Stimulated activated CD4-positive, alpha-beta T cell treated with anti-CD3 and anti-CD28 coated beads, Interleukin-15, amount 100 ng/mL, for 1 hour (primary cell): ENCODE measurements at places on chromosomes 5 and 9.

GRCh38 chr9:38347946-38348345 is 44.6 kb upstream of the ALDH1B1 start:
- DNase-seq = no peak

DNA sequence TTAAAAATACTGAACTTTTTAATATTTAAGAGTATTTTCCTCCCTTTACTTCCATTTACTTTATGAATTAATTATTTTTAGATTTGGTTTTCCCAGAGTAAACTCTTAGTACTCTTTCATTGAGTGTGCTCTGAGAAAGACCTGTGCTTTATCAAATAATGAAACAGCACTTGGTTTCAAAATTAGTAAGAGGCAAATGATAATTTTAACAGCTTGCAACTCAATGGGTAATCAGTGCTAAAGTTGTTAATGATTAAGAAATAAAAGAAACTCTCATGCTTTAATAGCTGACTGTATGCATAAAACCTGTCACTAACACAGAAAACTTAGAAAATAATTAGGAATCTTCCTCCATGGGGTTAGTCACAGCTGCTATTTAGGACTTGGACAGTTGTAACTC is 244.4 kb downstream of the RFX3 start:
- DNase-seq = no peak

DNA sequence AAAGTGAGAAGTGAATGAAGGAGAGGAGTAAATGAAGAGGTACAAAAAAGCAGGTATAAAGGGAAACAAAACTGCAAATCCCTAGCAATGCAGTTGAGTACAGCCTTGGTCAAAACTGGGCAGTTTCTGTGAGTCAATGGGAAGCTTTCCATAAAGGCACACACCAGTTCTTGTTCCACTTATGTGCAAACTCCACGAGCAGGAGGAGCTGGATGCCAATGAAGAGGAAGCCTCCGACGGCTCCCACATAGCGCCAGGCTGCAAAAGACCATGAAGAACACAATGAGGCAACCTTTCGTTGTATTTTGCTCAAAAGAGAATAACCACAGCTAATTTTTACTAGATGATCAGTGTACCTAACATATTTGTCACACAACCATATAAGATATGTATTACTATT is 81.1 kb downstream of the SERINC5 start:
- no peak for DNase-seq

DNA sequence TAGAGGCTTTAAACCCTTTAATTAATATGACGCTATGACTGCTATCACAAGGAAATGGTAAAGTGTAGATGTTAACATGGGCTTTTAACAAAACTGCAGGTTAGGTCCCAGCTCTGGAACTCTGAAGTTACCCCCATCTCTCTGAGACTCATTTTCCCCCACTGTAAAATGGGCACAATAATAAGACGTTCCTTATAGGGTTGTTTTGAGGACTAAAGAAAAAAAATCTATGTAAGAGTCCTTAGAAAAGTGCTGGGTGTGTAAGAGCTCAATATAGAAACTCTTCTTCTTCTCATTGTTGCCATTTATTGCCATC is 45.8 kb upstream of the STK32A start:
- no peak for DNase-seq

GRCh38 chr5:93092349-93093105 is 488.5 kb downstream of the NR2F1-AS1 start:
- DNase-seq = no peak

GRCh38 chr5:107456281-107456715 is 214.4 kb downstream of the EFNA5 start:
- no peak for DNase-seq

- DNase-seq = no peak
Observed at GRCh38 chr5:83726912-83727311, 6.3 kb upstream of the HAPLN1 start.

DNA sequence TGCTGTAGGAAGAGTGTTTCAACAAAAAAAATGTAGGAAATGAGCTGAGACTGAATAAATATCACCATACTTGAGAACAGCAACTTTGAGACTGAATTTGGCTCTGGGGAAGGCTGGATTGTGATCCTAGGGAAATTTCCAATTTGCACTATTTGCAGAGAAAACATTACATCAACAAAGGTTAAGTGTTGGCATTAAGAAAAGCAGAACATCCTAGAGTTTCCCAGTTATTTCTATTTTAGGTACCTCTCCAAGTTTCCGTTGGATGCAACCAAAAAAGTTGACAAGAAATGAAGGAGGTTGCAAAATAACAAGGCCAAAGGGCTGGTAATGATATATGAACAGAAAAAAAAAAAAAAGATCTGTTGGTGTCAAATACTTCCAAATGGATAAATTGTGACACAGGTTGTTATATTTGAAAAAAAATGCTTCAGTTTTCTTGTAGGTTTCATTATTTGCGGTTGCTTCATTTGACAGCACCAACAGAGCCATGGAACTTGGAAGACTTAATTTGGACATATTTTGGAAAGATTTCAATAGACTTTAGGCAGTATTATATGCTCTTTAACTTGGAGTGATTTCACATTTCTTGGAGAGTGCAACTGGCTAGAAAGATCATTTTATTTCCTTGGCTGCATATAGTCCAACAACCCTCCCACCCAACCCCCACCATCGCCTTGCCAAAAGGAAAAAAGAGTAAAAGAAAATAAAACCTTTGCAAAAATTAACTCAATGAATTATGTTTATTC is 230.8 kb downstream of the ZNF608 start:
- DNase-seq = no peak

DNA sequence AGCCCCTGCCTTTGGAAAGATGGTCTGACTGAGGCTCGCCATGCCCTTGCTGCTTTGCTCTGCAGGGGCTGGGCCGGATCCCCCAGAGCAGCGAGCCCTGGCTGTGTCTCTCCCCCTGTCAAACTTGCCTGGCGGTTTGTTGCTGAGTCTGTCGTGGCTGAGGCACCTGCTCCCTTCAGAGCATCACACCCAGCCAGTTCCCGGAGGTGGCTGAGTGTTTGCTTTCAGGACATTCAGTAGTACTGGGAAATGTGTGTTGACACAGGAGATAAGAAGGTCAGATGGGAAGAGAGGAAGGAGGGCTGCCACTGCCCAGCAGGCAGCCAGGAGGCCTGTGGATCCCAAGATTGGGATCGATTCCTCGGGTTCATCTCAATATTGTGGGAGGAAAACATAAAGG is 62.9 kb downstream of the GADD45G start:
- no peak for DNase-seq

GRCh38 chr5:3024976-3025375 is 273.5 kb upstream of the IRX2 start:
- no peak for DNase-seq

- no peak for DNase-seq
Observed at GRCh38 chr5:366541-367357, 45.2 kb downstream of the AHRR start.

DNA sequence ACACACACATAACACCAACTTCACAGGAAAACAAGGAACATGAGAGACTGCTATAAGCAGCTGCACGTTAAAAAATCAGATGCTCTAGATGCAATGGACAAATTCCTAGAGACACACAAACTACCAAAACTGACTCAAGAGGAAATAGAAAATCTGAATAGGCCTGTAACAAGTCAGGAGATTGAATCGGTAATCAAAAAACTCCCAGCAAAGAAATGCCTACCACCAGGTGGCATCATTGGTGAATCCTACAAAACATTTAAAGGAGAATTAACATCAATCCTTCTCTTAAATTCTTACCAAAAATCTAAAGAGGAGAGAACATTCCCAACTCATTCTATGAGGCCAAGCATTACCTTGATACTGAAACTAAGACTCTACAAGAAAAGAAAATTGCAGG is 54.9 kb downstream of the NDST1 start:
- no peak for DNase-seq

GRCh38 chr9:127628758-127629467 is 16.8 kb downstream of the STXBP1 start:
- DNase-seq = no peak

DNA sequence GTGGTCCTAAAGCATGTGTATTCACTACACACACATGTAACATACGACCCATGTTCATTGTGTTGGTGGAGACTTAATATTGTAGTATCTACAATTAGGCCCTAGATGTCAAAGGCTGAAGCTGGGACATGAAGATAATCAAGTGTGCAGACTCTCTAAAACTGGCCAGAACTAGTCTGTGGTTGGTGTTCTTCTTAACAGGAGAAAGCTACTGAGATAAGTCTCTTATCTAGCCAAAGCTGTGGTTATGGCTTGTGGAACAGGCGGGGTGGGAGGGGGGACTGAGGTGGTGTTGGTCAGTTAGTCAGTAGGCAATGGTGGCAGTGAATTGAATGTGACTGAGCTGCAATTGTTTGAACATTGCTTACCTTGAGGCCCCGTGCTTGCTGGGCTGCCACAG is 112.7 kb upstream of the SLC24A2 start:
- no peak for DNase-seq

- no peak for DNase-seq
Observed at GRCh38 chr5:125719681-125720347, 703.4 kb upstream of the GRAMD2B start.

DNA sequence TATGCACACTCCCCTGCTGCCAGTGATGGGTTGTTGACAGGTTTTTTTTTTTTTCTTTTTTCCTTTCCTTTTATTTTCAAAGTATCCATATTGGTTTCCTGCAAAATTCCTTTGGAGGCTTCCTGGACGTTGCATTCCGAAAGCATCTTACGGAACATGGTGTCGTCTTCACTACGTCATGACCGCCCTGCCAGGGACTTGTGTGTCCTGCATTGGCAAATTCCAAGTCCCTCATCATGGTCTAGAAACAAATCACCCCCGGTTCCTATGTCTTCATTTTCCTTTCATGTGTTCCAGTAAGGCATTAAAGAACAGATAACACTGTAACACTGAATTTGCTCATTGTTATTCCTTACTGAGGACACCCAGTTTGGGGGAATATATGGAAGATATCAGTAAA is 35.0 kb upstream of the ADAMTSL1 start:
- DNase-seq = no peak

DNA sequence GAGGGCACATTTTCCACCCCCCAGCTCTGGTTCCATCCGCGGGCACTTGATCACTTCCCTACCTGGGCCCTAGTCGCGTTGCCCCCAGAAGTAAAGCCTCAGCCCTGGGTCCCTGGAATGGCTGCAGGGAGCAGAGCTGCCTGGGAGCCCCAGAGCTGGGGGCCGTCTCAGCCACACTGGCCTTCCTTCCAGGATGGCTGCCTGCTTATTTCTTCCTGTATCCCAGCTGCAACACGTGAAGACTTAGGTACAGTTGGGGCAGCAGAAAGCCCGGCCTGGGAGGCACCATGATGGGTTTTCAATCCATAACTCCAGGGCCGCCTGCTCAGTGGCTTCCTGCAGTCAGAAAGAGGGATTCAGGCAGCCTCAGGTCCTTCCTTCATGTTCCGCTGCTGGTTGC is 232.3 kb downstream of the IRX2 start:
- no peak for DNase-seq

DNA sequence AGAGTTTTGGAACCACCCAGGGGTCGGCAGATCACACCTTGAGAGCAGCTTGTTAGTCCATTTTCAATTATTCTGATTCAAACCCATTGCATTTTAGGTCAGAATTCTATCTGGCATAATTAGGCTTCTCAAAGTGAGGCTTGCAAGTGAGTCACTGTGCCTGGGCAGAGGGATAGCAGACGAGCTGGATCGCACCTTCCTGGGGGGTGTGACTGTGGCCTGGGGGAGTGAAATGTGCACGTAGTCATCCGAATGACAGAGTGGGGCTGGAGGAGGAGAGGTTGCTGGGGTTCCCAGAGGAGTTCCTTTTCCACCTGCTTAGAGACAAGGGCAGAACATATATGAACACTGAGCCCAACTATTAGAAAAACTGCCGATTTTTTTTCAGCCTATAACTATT is 31.7 kb downstream of the SPACA9 start:
- DNase-seq = no peak

DNA sequence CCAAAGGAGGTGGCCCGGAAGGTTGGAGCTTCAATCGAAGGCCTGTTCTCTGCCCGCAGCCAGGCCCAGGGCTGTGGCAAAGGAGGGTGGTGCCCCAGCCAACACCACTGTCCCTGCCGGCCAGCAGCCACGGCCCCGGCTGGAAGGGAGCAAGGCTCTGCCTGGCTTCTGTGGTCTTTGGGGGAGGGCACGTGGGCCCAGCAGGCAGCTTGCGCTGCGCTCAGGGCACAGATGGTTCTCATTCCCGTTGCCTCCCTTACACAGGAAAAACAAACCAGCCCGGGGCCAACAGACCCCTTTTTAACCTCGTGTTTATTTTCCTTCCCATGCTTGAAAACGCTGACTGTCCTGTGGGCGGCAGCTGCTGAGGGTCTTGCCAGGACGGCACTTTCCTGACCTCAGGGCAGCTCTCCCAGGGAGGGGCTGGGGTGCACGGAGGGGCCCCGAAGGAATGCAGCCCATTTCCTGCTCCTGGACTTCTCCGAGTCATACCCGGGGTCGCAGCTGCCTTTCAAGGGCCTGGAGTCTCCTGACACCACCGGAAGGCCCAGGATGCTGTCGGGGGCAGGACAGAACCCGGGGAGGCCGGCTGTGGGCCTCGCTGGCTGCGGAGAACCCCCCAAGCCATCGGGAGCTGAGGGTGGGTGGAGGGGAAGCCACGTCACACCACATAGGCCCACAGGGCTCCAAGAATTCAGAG is 1.1 kb upstream of the GPSM1 start:
- no peak for DNase-seq

DNA sequence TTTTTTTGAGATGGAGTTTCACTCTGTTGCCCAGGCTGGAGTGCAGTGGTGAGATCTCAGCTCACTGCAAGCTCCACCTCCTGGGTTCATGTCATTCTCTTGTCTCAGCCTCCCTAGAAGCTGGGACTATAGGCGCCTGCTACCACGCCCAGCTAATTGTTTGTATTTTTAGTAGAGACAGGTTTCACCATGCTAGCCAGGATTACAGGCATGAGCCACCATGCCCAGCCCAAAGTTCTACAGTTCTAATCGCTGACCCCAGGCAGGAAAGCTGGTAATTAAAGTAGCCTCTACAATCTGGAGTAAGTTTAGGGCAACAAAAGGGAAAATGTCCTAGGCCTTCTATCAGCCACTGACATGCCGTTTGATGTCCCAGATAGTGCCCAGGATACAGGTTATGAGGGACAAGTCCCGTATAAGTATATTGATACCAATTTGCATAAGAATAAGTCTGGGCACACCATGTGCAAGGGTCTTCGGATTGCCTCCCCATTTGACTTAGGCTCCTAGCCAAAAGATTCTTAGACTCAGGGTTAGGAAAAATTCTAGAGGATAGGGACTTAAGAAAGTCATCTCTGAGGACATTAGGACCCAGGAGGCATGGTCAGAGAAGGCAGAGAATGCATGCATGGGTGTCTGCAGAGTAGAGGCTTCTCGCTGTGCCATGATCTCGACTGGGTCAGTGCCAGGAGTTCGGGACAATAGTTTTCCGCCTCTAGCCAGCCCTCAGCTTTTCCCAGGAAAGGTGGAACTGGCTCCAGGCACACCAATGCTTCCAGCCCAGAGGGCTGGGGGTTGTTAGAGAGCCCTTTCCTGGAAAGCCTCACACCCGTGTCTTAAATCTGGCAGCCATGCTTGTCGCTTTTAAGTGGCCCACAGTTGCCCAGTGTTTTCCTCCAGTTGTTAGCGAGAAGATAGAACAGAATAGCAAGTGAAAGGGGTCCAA is 1111.1 kb downstream of the TAF11L14 start:
- no peak for DNase-seq
